Right atrium auricular region (tissue), 2 donors: ENCODE measurements at places on chromosomes 2 and 18. TPM values are rescaled to one million over a fixed set of nuclear protein-coding genes. Genes with fewer than 3 reads are reported as not detected.

The DSG2 gene
- total RNA-seq = 64.4 TPM

The NYAP2 gene
- not detected for total RNA-seq

The G6PC2 gene
- not detected for total RNA-seq

The SP5 gene
- total RNA-seq = not detected

The ADD2 gene
- total RNA-seq = 1.1 TPM

The GPR39 gene
- not detected for total RNA-seq

The CAVIN2 gene
- 263 TPM for total RNA-seq

DNA sequence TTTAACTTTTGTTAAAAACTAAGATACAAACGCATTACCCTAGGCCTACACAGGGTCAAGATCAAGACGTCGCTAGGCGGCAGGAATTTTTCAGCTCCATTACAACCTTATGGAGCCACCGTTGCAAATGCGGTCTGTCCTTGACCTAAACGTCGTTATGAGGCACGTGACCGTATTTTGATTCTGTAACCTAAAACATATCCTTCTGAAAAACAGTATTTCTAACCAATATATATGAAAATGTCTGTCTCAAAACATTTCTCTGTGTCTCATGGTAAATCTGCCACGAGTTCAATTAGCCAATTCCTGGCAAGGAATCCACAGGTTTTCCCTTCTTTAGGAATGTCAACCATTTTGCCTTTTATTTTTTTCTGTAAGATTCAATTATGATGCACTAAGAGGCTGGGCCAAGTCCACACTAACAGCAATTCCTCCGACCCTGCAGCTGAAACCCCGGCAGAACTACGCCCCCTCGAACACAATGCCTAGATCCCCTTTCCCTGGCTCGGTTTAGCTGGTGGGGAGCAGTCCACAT, 1.7 kb downstream of the RTN4 start:
- H3K4me1 ChIP-seq = peaks cover 50% of the 10 kb centered on the region
- H3K4me3 ChIP-seq = peak overlapping the region; percentile 97
- no peaks in the 10 kb centered on the region for H3K36me3 ChIP-seq
- H3K27me3 ChIP-seq = no peaks in the 10 kb centered on the region
- no peak for DNase-seq

GRCh38 chr2:19881221-19881907, 20.4 kb downstream of the TTC32 start:
- H3K27me3 ChIP-seq = no peaks in the 10 kb centered on the region
- peak; percentile 21 for DNase-seq
- H3K27ac ChIP-seq = no peak overlapping the region
- H3K4me1 ChIP-seq = no peaks in the 10 kb centered on the region

- DNase-seq = no peak
- no peak overlapping the region for H3K27ac ChIP-seq
- H3K4me1 ChIP-seq = no peaks in the 10 kb centered on the region
- no peak overlapping the region for H3K4me3 ChIP-seq
Measured at GRCh38 chr2:102585847-102586404, 33.4 kb upstream of the SLC9A2 start.

- no peaks in the 10 kb centered on the region for H3K27me3 ChIP-seq
- H3K36me3 ChIP-seq = no peaks in the 10 kb centered on the region
- DNase-seq = no peak
- no peak overlapping the region for H3K4me3 ChIP-seq
- no peak overlapping the region for H3K27ac ChIP-seq
Measured at GRCh38 chr2:239544143-239544917, 143.5 kb upstream of the HDAC4 start.

- no peak overlapping the region for H3K27ac ChIP-seq
- no peak overlapping the region for H3K4me3 ChIP-seq
- H3K27me3 ChIP-seq = no peaks in the 10 kb centered on the region
- peaks cover 51% of the 10 kb centered on the region for H3K36me3 ChIP-seq
Measured at GRCh38 chr2:48454504-48454903, 75.5 kb upstream of the STON1 start.

- no peaks in the 10 kb centered on the region for H3K27me3 ChIP-seq
- DNase-seq = no peak
- H3K27ac ChIP-seq = no peak overlapping the region
- H3K4me1 ChIP-seq = no peaks in the 10 kb centered on the region
Measured at GRCh38 chr2:118269408-118270051, 181.3 kb downstream of the INSIG2 start.

DNA sequence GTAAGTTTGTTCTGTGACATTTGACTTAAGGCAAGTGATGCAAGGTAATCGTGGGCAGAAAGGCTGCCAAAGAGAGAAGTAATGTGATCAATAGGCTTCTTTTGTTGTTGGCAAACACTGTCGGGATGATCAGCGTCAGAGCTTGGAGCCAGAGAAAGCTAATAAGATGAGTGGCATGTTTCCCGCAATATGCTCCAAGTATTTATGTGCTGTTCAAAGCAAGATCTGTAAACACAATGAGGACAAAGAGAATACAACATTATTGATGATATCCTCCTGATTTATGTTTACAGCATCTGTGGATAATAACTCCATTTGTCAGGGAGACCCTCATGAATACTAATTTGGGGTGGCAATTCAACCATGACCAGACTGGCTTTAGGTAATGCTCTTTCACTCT, 603.3 kb downstream of the TDRD15 start:
- H3K36me3 ChIP-seq = no peaks in the 10 kb centered on the region
- no peak overlapping the region for H3K4me3 ChIP-seq
- DNase-seq = no peak

- no peak for DNase-seq
- no peaks in the 10 kb centered on the region for H3K36me3 ChIP-seq
- H3K27ac ChIP-seq = peak overlapping the region; percentile 66
- no peaks in the 10 kb centered on the region for H3K27me3 ChIP-seq
- H3K4me1 ChIP-seq = peaks cover 40% of the 10 kb centered on the region
Measured at GRCh38 chr2:230666885-230667712, 45.5 kb upstream of the CAB39 start.

GRCh38 chr18:25348386-25349130, 3.4 kb downstream of the ZNF521 start:
- H3K4me3 ChIP-seq = peak overlapping the region; percentile 79
- no peaks in the 10 kb centered on the region for H3K27me3 ChIP-seq
- DNase-seq = no peak

DNA sequence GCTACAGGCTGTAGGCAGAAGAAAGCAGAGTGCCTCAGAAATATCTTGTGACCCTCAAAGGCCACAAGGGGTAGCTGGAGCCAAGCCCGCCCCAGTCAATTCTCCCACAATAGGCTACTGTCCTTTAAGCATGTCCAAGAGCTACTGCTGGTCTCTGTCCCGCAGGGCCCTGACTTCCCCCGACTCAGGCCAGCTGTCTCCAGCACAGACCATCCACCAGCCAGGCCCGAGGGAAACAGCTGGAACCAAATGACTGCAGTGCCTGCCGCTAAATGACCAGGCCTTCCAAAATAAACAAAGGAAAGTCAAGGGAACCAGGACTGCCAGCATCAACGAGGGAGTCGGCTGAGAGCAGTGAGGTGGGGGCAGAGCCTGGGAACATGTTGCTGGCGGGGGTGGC, 36.7 kb downstream of the MCFD2 start:
- H3K4me1 ChIP-seq = peaks cover 52% of the 10 kb centered on the region
- H3K27me3 ChIP-seq = no peaks in the 10 kb centered on the region
- no peak overlapping the region for H3K4me3 ChIP-seq
- H3K27ac ChIP-seq = peak overlapping the region; percentile 21
- no peak for DNase-seq

DNA sequence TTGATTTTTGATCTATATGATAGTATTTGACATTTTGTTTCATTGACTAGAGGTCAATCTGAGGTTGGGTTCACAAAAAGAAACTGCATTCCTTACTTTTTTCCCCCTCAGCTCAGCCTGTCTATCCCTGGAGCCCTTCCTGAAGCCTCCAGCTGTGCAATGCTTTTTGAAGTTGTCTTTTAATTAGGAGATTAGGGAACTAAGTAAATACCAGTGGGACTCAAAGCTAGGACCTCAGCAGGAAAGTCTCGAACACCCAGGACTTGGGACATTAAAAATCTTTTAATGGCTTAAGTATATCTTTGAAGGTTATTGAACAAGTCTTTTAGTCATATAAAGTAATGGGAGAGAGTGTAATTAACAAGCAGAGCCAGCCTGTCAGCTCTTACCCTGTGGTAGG, 220.2 kb downstream of the PDE11A start:
- no peaks in the 10 kb centered on the region for H3K27me3 ChIP-seq
- H3K4me3 ChIP-seq = no peak overlapping the region
- DNase-seq = no peak
- no peaks in the 10 kb centered on the region for H3K36me3 ChIP-seq
- no peak overlapping the region for H3K27ac ChIP-seq

DNA sequence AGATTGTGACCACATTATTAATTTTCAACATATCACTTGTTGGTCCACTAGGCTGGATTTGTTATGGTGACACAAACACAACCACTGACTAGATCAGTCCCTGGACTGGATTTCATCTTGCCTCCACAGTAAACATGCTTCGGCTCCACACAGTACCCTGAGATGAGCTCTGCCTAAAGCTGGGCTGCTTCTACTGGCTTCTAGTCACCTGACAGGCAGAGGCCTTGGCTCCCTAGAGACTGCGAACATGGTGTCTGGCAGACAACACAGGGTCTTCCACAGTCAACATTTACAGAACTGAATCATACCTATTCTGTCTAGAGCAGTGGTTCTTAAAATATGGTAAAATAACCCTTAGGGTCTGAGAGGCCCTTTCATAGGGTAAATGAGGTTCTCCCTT, 69.2 kb downstream of the RIT2 start:
- no peak for DNase-seq
- no peak overlapping the region for H3K27ac ChIP-seq
- H3K27me3 ChIP-seq = no peaks in the 10 kb centered on the region
- no peaks in the 10 kb centered on the region for H3K4me1 ChIP-seq
- H3K4me3 ChIP-seq = no peak overlapping the region
